Stimulated activated CD4-positive, alpha-beta T cell treated with anti-CD3 and anti-CD28 coated beads, Interleukin-4, amount 100 ng/mL, for 24 hours (primary cell): ENCODE measurements at places on chromosomes 2 and 18.

DNA sequence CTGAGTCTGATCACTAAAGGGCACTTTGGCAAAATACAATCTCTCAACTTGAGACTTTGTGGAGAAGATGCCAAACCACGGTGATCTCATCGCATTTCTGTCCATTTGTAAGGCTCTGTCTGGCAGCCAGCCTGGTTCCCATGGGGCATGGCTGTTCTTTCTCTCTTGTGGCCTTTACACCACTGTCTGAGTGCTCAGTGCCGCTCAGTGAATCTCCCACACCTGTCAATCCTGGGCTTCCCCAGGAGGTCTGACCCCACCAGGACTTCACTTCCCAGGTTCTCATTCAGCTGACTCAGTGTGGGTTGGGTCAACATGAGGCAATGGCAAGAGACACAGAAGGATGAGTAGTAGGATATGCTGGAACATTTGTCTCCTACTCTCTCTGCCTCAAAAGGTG is 96.8 kb upstream of the TRIB2 start:
- DNase-seq = no peak

- DNase-seq = no peak
Measured at GRCh38 chr2:49004036-49004626, 150.2 kb downstream of the FSHR start.

- no peak for DNase-seq
Measured at GRCh38 chr2:210707900-210708299, 151.5 kb downstream of the CPS1 start.

- DNase-seq = no peak
Measured at GRCh38 chr2:47872941-47873340, 33.4 kb downstream of the FBXO11 start.

- no peak for DNase-seq
Measured at GRCh38 chr18:28078298-28078697, 98.6 kb downstream of the CDH2 start.

GRCh38 chr2:98952966-98953365 is 16.9 kb upstream of the CRACDL start:
- no peak for DNase-seq

- peak; percentile 98 for DNase-seq
Measured at GRCh38 chr2:96857667-96858372, at the start of gene ANKRD39. ANKRD39 (minus strand) TSS chr2:96858016; CDS start chr2:96857987, 29 bp downstream.
